Skeletal muscle cell (primary cell): ENCODE measurements at places on chromosomes 12 and 14.

- no peak for DNase-seq
Measured at GRCh38 chr12:64691795-64692583, 67.2 kb downstream of the GNS start.

DNA sequence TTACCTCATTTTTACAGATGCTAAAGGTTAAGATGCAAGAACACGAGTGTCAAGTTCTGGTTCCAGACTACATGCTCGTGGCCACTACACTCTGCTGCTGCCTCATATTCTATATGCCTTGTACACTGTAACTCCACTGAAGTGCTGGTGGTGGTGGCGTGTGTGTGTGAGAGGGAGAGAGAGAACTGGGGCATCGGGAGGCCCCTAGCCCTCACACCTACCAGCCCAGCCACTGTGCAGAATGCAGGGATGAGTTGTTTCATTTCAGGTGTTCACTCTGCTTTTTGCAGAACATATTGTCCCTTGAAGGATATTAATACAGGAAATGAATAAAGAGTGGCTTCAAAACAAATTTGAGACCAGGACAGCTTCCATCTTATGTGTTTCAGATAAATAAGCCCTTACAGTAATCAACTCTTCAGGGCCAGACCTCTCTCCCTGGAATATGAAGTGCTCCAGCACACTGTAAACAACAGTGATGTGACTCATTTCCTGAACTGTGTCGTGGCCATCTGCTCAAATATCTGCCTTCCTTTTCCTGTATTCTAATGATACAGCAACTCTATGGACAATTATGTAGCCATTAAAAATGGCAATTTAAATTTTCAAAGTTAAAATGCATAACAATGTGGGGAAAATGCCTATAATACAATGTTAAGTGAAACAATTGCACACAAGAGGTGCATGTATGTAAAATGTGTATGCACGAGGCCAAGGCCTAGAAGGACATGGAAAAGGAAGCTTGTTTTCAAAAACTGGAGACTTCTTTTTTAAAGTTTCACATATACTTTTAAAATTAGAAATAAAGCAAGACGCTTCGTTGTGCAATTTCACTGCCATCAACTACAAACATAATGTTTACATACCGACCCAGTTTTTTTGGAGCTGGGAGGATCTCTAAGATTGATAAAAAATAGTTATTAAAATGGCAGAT, 215.4 kb downstream of the PELI2 start:
- peak; percentile 65 for DNase-seq

GRCh38 chr12:53670308-53670707, 5.6 kb downstream of the ATP5MC2 start:
- DNase-seq: no peak

- DNase-seq: no peak
Measured at GRCh38 chr12:41510470-41510869, 322.4 kb downstream of the PDZRN4 start.

GRCh38 chr12:91109148-91109564, 2.1 kb downstream of the LUM start:
- peak; percentile 72 for DNase-seq

DNA sequence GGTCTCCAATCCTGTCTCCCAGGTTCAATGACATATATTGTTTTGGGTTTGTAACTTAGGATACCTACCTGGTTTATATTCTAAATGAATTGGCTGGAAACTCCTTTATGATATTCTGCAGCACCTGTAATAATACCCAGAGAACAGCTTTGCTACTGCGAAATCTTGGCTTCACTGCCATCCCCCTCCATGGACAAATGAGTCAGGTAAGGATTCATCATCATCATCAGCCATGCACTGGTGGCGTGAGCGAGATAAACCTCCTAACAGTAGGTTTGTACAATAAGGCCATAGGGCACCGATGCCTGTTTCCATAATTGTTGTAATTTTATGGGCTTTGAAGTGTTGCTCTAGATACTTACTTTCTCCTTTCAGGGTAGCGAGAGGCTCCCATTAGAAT, 10.7 kb downstream of the DDX47 start:
- no peak for DNase-seq

- no peak for DNase-seq
Measured at GRCh38 chr14:68564191-68564825, 228.6 kb downstream of the ZFP36L1 start.
